CD4-positive, alpha-beta memory T cell (primary cell): ENCODE measurements at places on chromosomes 3 and 15.

GRCh38 chr3:144770915-144771351 lies 799.3 kb downstream of the DIPK2A start:
- no peak for DNase-seq

- DNase-seq = no peak
These were observed 133.4 kb downstream of the EEFSEC start for GRCh38 chr3:128286691-128287090.

GRCh38 chr3:45105855-45106671 lies 40.1 kb downstream of the CDCP1 start:
- peak; percentile 72 for DNase-seq

DNA sequence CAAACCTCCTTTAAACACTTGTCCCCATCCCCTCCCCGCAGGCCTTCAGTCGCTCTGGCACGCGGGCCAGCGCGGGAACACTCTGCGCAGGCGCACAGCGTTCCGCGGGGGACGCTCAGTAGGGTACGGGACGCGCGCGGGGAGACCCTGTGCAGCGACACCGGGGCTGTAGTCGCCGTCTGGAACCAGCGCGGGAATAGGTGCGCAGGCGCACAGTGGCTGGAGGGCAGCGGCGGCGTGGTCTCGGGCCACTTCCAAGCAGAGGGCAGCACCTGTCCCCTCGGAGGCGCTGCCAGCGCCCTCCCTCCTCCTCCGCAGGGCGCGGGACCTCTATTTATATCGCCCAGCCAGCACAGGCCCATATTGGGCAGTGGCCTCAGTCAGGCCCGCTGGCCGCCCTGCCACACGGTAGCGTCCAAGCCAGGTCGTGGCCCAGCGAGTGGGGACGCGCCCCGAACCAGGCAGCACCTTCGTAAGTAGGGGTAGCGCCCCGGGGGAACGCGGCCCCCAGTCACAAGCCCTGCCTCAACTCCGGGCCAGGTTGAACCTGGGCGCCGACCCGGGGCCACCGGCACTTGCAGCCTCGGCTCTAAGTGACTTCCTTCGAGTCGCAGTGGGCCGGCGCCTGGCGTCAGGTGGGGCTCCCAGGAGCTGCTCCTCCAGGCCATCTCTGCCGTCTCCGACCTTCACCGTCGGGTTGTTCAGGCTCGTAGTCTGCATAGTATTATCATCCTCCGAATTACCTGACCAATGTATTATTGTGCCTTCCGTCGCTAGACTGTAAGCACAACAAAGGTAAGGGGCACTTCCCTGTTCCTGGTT lies at the start of gene KBTBD12:
Gene KBTBD12 (plus strand): TSS at position 118 of the 822 bp plus-strand sequence. CDS start 7,830 bp downstream, outside the sequence.
- no peak for DNase-seq

DNA sequence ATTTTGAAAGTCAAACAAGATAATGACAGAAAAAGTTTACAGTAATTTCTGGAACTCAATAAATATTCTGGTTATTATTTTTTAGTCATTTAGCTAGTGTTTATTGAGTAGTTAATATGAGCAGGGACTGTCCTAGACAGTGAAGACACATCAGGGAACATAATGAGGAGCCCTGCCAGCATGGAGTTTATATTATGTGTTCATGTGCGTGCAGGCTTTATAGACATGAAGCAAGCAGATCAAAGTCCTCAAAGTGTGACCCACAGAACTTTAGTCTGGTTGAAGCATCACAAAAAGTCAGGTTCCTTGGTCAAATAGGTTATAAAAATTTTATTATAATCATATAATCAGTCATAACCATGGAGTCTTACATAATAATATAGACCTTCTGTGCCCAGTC lies 289.3 kb downstream of the CLSTN2 start:
- no peak for DNase-seq

- DNase-seq = no peak
These were observed 16.3 kb downstream of the XXYLT1 start for GRCh38 chr3:195254454-195255175.
